Stimulated activated CD4-positive, alpha-beta T cell treated with anti-CD3 and anti-CD28 coated beads, Interleukin-1b, Interleukin-23, amount 100 ng/mL, for 4 hours (primary cell): ENCODE measurements at places on chromosomes 2 and 18.

GRCh38 chr2:52805901-52806410 lies 961.6 kb upstream of the CHAC2 start:
- DNase-seq = no peak

GRCh38 chr18:76593843-76594242 lies 98.8 kb upstream of the ZNF516 start:
- DNase-seq = no peak

GRCh38 chr2:198782734-198783133 lies 675.0 kb downstream of the SATB2 start:
- DNase-seq = no peak

GRCh38 chr18:63534615-63535014 lies 7.6 kb upstream of the SERPINB12 start:
- DNase-seq = no peak

- DNase-seq = no peak
Observed at GRCh38 chr2:47236503-47237215, 81.6 kb upstream of the STPG4 start.

DNA sequence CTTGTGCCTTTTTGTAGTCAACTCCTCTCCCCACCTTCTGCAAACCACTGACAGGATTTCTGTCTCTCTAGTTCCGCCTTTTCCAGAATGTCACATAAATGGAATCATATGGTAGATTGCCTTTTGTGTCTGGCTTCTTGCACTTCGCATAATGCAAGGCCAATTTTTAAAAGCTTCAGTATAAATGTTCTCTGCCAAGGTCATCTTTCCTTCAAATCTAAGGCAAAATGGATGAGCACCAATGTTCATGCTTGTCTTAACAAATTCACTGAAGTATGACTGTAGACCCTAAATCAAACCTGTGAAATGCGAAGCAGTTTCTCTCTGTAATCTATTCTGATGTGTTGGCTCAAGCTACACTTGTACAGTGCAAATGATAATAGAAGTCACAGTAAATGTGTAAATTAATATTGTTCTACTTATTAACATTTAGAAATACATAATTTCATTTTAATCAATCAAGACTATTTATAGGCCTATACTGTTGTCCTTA lies 92.8 kb upstream of the GLS start:
- DNase-seq = no peak

DNA sequence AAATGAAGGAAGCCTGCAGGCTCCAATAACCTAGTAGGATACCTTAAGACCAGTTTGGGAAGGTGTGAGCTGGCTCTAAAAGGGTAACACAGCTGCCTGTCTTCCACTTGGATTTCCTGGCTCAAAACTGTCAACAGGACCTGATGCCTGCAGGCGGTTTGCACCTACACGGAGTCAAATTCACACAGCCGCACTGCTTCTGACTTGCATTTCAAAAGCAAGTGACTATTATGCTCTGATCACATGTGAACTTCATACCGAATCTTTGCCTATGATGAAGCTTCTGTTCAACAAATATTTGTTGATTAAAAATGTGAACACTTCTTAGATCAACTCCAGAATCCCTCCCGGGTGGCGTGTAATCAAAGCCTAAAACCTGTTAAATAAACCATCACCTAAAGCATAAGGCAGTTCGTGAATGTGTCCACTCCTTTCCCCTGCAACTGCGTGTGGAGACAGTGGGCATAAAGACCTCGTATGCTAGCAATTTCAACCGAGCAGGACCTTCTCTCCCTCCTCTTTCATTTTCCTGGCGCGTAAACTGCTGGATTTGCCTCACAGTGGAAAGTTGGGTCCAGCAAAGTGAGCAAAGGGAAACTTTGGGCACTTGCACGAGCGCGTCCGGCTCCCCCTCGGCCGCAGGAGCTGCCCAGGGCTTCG lies 784 bp downstream of the CRACDL start:
- no peak for DNase-seq

- DNase-seq = no peak
Observed at GRCh38 chr18:11245879-11246278, 96.5 kb upstream of the PIEZO2 start.

- DNase-seq = no peak
Observed at GRCh38 chr2:161316701-161317100, 8.5 kb downstream of the PSMD14 start.

DNA sequence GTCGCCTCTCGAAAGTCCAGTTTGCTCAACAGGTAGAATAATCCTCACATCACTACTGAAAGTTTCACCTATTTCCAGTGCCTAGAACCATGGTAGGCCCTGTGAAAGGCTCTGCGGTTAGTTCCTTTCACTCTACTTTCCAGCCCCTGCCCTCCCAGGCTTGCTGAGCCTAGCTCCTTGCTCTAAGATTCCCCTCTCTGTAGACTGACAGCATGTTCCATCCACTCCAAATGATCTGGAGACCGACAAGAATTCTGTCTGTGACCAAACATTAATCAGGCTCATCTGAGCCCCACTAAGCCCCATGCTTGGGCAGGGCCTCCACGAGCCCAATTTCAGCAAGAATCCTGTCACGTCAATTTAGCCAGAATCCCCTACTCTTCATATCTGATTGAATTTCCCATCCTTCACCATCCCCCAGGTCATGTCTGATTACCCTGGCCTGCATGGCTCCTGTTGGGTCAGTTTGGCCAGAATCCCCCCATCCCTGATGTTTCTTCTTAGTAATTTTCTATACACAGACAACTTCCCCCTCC lies 307.0 kb downstream of the ALK start:
- no peak for DNase-seq

- no peak for DNase-seq
Observed at GRCh38 chr2:39246382-39246980, 2.7 kb upstream of the CDKL4 start.

- DNase-seq = no peak
Observed at GRCh38 chr2:239296020-239296932, 104.5 kb downstream of the HDAC4 start.

DNA sequence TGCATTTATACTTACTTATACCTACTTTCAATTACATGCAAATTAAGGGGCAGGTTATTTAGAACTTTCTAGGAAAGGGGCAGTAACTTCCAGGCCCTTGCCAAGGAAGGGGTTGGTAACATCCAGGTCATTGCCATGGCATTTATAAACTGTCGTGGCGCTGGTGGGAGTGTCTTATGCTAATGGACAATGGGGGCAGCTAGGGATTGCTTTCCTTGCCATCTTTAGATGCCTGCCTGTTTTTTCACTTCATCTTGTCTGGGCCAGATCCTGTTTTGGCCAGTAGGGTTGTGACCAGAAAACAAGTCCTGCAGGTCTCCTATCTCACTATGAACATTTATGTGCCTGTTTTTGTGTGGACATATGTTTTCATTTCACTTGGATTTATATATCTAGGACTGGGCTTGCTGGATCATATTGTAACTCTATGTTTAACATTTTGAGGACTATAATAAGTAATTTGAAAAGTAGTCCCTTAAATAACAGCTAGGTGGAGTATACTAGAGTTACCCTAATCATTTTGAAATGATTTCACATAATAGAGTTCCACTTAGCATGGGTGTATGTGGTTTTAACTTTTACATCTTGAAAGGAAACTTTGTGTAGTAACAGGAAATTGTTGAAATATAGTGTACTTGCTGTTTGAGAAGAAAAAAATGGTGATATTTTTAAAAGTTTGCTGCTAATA lies 56.1 kb downstream of the LCLAT1 start:
- no peak for DNase-seq

DNA sequence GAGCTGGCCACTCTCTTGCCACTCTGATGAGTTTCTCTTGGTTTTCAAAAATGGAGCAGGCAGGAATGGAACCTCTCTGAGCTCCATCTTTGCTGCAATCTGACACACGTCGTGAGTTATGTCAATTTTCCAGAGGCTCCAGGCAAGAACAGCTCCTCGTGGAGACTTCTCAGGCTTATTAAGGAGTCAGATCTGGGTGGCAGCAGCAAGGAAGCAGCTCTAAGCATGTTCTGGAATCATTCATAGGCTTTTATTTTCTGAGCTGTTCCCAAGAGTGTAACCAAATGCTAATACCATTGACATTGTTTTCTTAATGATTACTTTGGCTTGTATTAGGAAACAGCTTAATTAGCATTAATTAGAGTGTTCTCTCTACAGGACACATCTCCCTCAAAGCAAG lies 26.1 kb upstream of the PDIA6 start:
- no peak for DNase-seq

DNA sequence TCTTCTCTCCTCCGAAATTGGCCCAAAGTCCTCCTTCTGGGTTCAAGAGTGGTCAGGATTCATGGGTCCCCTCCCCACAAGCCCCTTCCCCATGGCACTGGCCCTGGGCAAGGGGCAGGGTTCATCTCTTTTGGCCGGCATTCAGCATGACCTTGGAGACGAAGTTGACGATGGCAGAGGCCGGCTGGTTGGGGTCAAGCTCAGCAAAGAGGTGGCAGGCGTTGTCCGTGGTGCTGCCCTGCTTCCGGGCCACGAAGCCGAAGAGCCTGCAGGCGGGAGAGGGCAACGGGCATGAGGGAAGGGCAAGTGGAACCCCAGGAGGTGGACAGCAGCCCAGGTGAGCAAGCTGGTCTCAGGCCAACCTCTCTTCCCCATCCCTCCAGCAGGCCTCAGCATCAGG lies 198.5 kb downstream of the TNS1 start:
- no peak for DNase-seq

DNA sequence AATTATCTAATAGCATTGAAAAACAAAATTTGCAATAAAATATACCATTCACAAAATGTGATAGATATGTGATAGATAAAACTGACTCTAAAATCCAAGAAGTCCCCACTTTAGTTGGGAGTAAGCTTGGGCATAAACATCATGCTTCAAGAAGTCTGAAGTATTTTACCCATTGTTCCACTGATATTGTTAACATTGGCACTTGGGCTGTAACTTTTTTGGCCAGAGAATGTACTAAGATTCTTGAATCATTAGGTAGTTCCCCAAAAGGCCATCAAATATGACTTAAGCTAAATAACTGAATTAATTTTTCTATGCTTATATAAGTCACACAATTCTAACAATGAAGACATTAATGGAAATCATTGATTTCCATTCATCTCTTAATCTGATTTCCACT lies 413.6 kb downstream of the CDH2 start:
- no peak for DNase-seq

GRCh38 chr18:62997076-62997475 lies 281.7 kb downstream of the PHLPP1 start:
- no peak for DNase-seq

GRCh38 chr2:235580426-235581157 lies 86.7 kb downstream of the AGAP1 start:
- DNase-seq = no peak

GRCh38 chr2:11482473-11483035 lies 16.6 kb upstream of the E2F6 start:
- no peak for DNase-seq

- no peak for DNase-seq
Observed at GRCh38 chr18:811892-812375, at the start of gene YES1. YES1 (minus strand) TSS chr18:812242; CDS start chr18:756827, 55,415 bp downstream.

DNA sequence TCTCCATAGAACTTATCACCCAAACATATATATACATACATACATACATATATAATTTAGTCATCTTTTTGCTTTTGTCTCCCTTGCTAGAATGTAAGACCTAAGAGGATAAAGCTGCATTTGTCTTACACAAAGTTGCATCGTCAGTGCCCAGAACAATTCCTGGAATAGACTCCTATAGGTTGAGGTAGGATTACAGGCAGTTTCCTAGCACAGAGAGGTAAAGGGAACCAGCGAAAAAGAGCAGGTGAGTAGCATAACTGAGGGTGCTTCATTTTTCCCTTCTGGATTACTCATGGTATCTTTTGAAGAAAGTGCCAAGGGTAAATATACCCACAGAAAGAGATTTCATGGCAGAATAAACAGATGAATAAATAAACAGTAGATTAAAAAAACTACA lies 68.1 kb upstream of the AMMECR1L start:
- DNase-seq = no peak

DNA sequence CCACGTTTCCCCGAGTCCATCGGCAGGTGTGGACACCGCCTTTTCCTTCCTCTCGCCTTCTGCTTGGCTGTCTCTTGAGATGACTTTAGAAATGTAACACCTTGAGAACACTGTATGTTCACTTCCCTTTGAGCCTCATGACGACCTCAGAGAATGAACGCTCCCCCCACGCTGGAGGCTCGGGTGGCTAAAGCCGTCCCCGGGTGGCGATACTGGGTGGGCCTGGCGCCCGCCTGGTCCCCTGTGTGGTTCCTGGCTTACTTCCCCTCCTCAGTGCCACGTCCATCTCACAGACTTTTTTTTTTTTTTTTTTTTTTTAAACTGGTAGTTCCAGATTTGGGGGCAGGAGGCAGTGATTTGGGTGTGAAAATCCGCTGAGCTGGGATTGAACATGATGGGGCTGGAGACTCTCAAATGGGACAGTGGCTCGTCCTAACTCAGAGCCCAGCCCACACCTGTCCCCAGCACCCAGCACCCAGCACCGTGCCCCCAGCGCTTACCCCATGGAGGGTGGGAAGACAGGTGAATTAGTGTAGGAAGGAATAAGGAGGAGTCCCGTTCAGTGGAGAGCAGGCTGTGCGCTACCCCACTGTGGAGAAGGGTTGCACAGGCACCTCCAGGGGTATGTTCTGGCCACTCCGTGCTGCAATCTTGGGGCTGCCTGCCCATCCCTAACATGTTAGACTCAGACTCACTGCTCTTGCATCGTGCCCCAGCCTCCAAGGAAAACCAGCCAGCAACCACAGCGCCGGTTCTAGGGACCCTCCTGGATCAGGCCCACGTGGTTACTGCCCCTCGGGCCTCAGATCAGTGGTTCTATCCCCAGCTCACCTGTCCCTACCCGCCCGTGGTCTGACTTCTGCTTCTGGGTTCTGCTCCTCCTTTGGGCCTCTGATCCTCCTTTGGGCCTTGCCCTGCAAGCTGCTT lies 174.0 kb downstream of the ASB1 start:
- no peak for DNase-seq

DNA sequence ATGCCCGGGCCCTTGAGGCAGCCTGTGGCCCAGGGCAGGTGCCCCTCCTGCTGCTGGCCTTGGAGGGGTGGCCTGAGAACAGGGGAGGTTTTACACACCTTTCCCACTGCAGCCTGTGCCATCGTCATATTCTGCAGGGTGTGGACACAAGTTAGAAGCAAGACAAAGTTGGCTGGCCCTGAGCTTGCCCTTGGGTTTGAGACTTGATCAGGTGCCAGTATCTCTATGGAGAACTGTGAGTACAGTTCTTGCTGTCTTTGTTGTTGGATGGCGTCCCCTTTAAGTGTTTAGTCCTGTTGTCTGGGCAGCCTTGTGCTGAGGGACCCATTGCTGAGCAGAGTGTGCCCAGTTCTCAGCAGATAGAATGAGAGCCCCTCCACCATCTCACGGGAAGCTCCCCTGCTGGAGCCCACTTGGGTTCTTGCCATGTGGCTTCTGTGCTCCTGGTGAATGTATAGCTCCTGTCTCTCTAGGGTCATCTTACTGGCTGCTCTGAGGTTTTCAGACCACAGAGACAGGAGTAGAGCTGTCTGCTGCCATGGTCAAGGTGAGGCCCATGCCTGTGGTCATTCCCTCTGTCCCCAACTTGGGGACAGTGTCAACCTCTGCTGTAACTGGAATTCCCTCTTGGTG lies 115.9 kb downstream of the SH3RF3 start:
- DNase-seq = no peak

- no peak for DNase-seq
Observed at GRCh38 chr2:78147466-78147865, 625.3 kb upstream of the LRRTM4 start.
